ENCODE measurements at places on chromosomes 16 and 17.

GRCh38 chr16:9389543-9390207 lies 298.2 kb downstream of the HAPSTR1 start:
- DNase-seq, result peak; percentile 34

DNA sequence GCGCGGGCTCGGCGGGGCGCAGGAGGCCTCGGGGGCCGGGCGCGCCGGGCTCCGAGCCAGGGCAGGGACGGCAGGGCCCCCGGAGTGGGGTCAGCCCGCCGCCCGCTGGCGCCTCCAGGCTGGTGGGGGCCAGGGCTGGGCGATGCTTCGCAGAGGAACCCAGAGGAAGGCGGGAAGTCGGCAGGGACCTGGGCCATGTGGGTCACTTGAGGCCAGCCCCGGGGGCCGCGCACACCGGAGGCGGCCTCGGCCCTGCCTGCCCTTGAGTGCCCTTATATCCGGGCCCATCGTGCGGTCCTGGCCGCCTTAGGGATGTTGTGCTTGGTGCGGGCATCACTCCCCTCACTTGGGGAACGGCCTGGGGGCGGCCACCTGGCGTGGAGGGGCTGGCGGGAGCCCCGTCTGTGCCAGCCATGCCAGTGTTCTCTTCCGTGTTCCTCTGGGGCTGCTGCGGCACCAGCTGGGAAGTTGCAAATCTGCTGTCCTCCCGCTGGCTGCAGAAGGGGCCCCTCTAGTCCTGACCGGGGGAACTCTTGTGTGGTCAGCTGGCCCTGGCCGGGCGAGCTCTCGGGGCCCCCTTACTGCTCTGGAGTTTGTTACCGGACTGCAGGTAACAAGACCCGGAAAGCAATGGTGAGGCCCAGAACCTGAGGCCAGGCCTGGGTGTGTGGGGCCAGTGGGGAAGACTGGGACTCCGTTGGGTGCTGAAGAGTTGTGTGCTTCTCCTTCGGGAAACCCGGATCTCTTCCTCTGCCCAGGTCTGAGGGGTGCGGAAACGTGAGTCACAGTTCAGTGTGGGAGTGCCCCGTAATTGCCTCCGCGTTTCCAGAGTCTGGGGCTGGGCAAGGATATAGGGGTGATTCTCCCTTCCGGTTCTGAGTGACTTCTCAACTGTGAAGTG lies 849 bp downstream of the CAPN15 start:
- peak; percentile 35 for DNase-seq

DNA sequence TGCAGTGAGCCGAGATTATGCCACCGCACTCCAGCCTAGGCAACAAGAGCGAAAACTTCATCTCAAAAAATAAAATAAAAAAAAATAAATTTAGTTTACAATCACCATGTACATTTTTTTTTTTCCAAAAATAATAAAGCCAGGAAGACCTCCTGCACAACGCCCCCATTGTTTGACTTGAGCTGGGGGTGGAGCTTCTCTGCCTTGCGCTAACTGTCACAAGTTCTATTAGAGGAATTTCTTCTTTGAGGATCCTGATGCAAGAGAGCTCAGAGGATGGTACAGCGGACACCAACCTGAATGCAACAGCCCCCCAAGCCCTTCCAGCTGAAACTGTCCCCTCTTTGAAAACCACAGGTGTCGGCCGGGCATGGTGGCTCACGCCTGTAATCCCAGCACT lies 24.9 kb upstream of the CBX4 start:
- DNase-seq, result no peak

- no peak for DNase-seq
Observed at GRCh38 chr16:56460101-56460500, 8.7 kb downstream of the OGFOD1 start.

DNA sequence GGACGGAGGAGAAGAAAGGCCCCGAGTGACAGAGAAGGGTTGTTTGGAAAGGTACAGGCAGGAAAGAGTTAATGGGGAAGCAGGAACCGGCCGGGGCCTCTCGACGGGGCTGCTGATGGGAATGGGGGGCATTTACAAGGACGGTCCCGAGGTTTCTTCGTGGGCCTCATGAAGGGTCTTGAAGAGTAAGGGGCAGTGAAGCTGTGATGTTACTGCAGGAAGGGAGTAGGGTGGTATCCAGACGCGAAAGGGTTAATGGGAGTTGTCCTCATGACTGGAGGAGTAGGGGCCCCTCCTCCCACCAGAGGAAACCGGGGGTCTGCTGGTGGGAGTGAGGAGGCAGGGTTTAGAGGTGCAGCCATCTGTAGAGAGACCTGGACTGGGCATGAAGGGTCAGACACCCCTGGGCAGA lies 481 bp downstream of the PDK2 start:
- DNase-seq, result no peak
